Epithelial cell of prostate (primary cell): ENCODE measurements at places on chromosomes 11 and 22.

DNA sequence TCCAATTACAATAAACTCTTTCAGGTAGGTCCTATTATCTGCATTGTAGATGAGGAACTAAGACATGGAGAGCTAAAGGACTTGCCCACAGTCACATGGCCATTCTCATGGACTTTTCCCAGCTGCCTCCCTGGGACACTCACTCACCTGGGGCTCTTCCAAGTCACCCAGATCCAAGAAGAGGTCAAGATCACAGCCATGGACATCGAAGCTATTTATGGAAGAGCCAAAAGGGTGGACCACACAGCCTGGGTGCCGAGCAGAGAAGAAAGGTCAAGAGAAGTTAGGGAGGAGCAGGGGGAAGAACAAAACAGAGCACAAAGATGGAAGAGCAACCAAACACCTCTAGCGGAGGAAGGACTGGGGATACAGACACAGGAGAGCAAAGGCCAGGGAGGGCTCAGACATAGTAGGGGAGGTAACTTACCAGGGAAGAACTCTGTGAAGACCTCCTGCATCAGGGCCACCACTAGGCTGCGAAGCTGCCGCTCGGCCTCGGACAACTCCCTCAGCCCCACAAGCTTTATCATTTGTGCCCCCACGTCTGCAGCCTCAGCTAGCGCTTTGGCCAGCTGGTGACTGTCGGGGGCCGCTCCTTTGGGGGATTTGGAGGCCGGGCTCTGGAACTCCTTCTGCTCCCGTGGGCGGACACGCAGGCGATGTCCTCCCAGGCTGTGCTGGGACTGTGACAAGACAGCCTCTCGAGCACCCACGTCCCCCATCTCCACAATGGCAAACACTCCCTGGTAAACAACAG, 7.4 kb upstream of the EEF1G start:
- DNase-seq = no peak

- DNase-seq = no peak
These were observed 80.2 kb downstream of the PLEKHA7 start for GRCh38 chr11:16933756-16934603.

- no peak for DNase-seq
These were observed 3.6 kb upstream of the SHANK2 start for GRCh38 chr11:71255800-71256479.

DNA sequence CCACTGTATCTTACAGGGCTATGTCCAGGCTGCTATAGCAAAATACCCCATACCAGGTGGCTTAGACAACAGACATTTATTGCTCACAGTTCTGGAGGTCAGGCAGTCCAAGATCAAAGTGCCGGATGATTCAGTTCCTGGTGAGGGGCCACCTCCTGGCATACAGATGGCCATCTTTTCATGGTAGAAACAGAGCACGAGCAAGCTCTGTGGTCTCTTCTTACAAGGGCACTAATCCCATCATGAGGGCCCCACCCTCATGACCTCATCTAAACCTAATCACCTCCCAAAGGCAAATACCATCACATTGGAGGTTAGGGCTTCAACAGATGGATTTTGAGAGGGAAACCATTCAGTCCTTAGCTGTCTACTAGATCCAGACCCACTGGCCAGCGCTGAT, 117.4 kb upstream of the NECTIN1 start:
- DNase-seq = no peak

GRCh38 chr11:130945896-130946295, 29.6 kb upstream of the SNX19 start:
- no peak for DNase-seq

DNA sequence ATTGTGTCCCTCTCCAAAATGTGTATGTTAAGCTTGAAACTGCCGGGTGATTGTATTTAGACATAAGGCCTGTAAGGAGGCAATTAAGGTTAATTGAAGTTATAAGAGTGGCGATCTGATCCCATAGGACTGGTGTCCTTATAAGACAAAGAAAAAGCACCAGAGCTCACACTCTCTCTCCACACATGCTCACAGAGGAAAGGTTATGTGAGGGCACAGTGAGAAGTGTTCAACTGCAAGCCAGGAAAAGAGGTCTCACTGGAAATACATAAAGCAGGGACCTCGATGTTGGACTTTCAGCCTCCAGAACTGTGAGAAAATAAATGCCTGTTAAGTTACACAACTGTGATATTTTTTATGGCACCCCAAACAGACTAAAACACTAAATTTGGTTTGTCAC, 1233.8 kb upstream of the CNTN5 start:
- DNase-seq = no peak

GRCh38 chr11:71947498-71947897, 18.7 kb downstream of the RNF121 start:
- no peak for DNase-seq

DNA sequence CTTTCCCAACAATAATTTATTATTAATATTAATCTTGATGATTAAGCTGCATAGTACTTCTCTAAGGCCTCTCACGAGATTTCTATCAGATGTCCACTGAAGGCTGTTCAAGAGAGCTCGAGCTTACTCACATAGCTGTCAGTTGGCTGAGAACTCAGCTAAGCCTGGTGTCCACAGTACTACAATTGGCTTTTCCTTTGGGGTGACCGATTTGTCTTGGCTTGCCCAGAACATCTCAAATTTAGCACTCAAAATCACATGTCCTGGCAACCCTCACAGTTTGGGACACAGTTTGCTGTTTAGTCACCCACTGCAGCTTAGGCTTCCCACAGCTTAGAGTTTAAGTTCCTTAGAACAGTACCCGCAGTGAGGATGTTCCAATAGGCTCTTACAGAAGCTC, 96.5 kb downstream of the LUZP2 start:
- no peak for DNase-seq

DNA sequence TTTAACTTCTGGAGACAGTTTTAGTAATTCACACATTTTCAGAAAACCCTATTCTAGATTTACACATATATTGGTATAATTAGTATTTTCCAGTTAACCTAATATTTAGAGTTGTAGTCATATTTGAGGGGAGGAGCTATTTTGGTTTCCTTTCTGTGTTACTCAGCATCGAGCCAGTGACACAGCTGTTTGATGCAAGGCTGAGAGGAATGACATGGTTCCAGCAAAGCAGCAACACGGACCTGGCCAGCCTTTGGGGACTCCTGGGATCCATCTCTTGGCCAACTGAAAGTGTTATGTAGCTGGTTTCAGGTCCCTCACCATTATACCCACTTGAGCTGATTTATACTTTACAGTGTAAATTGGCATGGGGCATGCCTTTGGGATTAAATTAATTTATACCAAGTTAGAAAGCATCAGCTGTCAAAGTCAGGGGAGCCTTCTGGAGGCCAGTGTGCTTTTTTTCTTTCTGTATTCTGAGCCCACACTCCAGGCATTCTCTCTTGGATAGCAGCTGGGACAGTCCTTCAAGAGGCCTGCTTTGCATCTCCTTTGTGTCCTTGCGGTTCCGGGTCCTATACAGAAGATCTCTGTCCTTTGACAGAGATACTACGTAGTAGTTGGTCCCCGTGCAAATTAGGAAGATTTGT, 91.3 kb upstream of the SLC25A18 start:
- no peak for DNase-seq
